ENCODE measurements at places on chromosomes 2 and 18.
A peak's percentile ranks its signal among the peaks of the same experiment; 100 is the strongest.

- DNase-seq = no peak
These were observed 36.2 kb downstream of the ACOXL start for GRCh38 chr2:110768591-110768990.

GRCh38 chr2:105919191-105919811 is 174.6 kb downstream of the NCK2 start:
- no peak for DNase-seq

DNA sequence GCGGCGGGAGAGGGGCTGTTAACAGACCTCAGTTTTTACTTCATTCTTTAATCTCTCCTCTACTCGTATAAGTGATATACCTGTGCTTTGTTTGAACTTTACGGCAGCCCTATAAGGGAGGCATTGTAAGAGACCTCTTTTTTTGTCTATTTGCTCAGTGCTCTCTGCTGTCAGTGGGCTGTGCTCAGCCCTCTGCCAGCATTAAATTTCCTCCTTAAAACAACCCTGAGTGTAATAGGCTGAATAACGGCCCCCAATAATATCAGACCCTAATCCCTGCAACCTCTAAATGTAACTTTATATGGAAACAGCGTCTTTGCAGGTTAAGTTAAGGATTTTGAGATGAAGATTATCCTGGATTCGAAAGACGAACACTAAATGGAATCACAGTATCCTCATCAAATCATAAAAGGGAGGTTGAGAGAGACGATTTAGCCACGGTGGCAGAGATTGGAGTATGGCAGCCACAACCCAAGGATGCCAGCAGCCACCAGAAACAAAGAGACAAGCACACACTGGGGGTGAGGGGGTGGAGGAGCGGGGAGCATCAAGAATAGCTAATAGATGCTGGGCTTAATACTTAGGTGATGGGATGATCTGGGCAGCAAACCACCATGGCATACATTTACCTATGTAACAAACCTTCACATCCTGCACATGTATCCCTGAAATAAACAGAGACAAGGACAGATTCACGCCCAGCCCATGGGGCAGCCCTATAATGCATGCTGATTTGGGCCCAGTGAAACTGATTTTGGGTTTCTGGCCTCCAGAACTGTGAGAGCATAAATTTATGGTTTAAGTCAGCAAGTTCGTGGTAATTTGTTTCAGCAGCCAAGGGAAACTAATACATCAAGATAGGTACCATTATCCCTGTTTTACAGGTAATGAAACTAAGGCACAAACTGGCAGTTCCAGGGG is 894 bp upstream of the FARSB start:
- DNase-seq = peak; percentile 20

- peak; percentile 39 for DNase-seq
These were observed 1830.9 kb upstream of the PIK3C3 start for GRCh38 chr18:40124107-40124506.

- no peak for DNase-seq
These were observed 357.9 kb upstream of the NRP2 start for GRCh38 chr2:205324355-205324754.

GRCh38 chr2:100615886-100616285 is 53.1 kb downstream of the PDCL3 start:
- DNase-seq = no peak

- peak; percentile 76 for DNase-seq
These were observed 201.3 kb upstream of the GALNT5 start for GRCh38 chr2:157056200-157056676.

DNA sequence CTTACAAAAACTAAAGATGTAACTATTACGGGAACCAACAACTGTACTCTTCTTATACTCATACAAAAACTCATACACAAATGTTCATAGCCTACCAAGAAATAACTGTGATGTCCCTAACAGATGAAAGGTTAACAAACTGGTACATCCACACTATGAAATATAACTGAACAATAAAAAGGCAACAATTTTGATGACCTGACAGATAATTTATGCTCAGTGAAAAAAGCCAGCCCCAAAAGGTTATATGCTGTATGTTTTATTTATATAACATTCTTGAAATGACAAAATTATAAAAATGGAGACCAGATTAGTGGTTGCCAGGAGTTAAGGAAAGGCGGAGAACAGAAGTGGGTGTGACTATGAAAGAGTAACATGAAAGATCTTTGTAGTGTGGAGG is 31.3 kb downstream of the REV1 start:
- no peak for DNase-seq

GRCh38 chr2:199907008-199907714 is 3.9 kb upstream of the C2orf69 start:
- DNase-seq = no peak

DNA sequence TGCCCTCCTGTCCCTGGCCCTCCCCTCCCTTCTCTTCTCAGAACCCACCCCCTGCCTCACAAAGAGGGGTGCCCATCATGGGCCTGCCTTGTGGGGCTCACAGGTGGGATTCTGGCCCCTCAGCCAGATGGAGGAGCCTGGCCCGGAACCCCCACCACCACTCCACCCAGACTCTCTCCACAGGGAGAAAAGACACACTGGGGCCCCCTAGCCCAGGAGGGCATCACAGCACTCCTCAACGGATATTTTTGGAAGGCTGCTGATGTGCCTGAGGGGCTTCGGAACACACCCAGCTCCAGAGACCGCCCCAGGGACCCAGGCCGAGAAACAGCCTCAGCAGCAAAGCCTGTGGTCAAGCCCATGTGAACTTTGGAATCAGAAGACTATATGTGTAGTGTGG is 9.9 kb downstream of the KCNIP3 start:
- no peak for DNase-seq

- DNase-seq = no peak
These were observed 23.4 kb downstream of the MYO7B start for GRCh38 chr2:127558911-127559310.

GRCh38 chr2:163259489-163259888 is 420.9 kb upstream of the KCNH7 start:
- DNase-seq = no peak

GRCh38 chr18:67574749-67575148 is 58.2 kb upstream of the DSEL start:
- DNase-seq = no peak

- peak; percentile 95 for DNase-seq
These were observed 3.3 kb upstream of the ACTR3 start for GRCh38 chr2:113886479-113887008.

DNA sequence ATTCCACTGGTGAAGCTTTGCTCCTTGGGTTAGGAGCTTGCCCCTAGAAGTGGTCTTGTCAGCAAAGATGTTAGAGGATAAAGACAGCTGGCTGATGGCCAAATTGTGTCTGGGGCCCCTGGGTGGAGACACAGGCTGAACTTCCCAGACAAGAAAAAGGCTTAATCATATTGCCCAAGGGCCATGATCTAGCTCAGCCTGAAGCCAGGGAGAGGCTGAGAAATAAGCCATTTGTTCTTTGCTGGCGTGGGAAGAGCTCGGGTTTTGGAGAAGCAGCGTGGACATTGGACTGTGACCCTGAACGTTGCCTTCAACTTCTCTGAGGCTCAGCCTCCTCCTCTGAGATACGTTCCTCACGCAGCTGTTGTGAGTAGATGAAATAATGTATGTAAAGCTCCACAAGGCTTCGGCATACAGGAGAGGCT is 153.0 kb downstream of the ZFP36L2 start:
- DNase-seq = peak; percentile 78

DNA sequence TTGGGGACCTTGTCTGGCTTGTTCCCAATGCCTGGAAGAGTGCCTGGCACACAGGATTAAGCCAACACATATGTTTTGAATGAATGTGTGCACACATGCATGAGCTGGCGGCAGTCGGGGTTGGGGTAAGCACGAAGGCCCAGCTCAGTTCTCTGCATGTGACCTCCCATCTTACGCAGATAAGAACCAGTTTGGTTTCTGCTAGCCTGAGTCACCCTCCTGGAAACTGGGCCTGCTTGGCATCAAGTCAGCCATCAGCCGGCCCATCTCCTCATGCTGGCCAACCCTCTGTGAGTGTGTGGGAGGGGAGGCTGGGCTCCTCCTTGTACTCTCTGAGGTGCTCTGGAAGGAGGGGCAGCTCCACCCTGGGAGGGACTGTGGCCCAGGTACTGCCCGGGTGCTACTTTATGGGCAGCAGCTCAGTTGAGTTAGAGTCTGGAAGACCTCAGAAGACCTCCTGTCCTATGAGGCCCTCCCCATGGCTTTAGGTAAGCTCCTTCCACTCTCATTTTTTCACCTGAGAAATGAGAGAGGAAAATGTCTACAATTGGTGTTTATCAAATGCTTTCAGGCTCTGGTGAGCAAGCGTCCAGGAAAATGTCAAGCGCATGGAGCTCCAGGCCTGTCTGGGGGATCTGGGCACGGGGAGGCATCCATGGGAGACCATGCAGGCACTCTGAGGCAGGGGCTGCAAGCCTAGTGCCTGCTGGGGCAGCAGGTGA is 9.7 kb upstream of the IL1RN start:
- peak; percentile 90 for DNase-seq

DNA sequence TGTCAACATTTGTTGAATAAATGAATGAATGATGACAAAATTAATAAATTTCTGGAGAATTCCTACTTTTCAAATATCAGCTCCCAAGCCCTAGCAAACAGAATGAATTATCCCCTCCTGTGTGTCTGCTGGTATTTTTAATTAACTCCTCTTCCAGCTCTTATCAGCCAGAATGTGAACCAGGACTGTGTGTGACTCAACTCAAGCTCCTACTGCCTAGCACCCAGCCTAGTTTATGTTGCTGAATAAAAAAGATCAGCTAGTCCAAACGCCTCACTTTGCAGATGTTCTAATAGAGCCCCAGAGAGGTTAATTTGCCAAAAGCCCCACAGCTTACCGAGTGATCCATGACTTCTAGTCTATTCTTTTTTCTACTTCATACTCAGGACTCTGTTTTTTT is 50.3 kb downstream of the RABL2A start:
- DNase-seq = no peak

DNA sequence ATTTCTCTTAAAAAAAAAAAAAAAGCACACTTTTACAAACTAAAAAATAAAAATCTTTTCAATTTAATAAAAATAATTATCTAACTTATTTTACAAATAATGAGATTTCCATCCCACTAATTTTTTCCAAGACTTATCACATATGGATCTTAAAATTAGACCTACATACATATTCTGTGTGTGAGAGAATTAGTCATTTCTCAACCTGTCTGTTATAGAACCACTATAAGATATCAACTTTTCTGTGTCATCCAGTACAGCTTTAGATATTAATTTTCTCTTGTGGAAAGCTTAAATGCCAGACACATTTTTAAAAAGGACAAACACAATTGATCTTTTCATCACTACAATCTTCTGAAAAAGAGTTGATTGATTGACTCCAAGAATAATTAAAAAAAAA is 38.1 kb downstream of the FANCL start:
- DNase-seq = no peak

GRCh38 chr2:38737925-38738324 is 13.2 kb downstream of the SRSF7 start:
- no peak for DNase-seq

- peak; percentile 76 for DNase-seq
These were observed 155.4 kb downstream of the ARL4C start for GRCh38 chr2:234341306-234341985.

DNA sequence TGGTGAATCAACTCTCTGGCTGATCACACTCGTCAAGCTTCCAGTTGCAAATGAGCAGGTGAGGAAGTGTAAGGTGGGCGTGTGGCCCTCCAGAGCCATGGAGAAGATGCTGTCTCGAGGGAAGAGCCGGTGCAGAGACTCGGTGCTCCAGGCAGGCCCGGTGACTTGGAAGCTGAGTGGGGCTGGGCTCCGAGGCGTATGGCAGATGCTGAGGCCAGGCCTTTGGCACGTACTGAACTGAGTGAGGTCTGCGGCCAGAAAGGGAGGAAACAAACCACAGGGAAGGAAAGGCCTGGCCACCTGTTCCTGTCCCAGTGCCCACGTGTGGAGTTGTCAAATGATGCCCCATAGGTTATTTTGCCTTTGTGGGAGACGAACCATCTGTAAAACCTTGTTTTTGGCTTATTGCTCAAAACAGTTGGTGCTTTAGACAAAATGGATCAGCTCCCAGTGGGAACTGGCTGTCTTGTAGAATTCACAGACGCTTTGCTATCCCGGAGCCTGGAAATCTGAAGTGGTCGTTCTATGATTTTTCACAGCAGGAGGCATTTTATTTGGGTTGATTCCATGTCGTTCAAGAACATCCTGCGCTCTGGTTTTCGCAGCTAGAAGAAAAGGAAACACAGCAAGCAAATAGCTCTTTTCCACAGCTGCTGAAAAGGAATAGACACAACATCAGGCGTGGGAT is 117.5 kb upstream of the TMEM18 start:
- no peak for DNase-seq

DNA sequence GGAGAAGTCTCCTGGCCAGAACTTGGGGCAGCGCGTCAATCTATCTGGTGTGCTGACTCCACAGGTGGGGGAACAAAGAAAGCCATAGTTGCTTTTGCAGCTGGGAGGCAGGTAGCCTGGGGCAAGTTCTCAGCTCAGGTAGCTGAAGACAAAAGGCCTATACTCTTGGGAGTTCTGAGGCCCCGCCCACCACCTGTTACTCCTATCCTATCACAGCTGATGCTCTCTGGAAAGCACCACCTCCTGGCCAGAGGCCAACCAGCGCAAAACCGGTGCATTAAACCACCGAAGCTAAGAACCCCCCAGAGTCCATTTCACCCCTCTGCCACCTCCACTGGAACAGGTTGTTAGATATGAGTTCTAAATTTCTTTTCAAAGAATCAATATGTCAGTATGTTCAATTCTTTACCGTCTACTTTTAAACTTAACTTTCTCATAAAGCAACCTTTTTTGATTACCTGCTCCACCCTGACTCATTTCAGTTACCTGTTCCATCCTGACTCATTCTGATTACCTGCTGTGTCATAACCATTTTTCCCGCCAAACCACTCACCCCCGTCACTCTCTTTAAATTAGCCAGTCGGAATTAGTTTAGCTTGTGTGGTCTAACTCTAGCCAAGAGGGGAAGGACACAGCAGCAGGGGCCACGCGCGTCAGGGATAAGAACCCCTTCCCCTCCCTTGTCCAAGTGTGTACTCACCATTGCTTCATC is 43.4 kb downstream of the UPP2 start:
- no peak for DNase-seq

DNA sequence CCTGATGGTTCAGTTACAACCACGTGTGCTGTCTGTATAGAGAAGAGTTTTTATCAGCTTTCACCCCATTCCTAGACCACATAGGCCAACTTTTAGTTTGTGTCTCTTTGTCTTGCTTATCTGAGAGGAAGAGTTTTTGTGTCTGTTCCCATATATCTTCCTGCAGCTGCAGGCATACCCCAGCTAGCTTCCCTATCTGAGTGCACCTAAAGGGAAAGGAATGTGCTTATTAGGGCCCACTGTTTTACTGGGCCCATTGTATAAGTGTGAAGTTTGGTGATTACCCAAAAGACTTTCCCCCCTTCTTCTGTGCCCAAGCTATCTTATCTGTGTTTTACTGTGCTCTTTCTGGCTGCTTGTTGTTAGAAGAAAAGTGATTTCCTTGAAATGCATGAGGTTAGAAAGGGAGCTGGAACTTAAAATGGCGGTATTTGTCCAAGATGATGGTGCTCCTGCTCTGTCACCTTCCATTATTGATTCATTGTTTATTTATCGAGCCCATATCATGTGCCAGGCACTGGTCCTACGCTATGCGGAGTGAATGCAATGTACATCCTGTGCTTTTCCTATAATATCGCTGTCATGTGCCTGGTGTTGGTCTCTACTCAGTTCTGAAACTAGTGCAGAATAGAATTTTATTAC is 57.2 kb downstream of the NYAP2 start:
- DNase-seq = no peak

GRCh38 chr18:59359576-59359952 is 499 bp upstream of the LMAN1 start:
- no peak for DNase-seq

All from foreskin fibroblast (primary cell).